ENCODE measurements at places on chromosomes 4 and X.

- DNase-seq: no peak
These were observed 57.8 kb downstream of the SPATA4 start for GRCh38 chr4:176137631-176138030.

GRCh38 chr4:123083646-123084045 is 161.2 kb upstream of the NUDT6 start:
- no peak for DNase-seq

DNA sequence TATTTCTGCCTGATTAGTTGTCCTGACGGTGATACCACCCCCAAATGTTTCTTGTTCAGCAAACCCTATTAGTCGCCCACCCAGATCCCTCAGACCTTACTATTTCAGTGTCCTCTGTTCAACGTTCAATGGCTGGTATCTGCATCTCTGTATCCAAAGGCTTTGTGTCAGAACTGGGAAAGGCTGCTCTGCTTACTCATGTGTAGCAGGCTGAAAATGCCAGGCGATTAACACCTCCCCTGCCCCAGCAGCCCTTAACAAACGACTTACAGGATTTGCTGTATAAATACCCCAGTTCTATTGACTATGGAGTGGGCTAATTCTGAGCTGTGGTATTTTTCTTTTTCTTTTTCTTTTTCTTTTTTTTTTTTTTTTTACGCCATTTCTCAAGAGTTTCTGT is 415.0 kb downstream of the ZNF674 start:
- DNase-seq: no peak

- no peak for DNase-seq
These were observed 408 bp downstream of the TET2 start for GRCh38 chr4:105147016-105147552.

GRCh38 chr4:53682196-53682595 is 90.9 kb upstream of the LNX1 start:
- DNase-seq: no peak

Data from activated naive CD4-positive, alpha-beta T cell treated with anti-CD3 and anti-CD28 coated beads, Interleukin-2, amount 50 U/mL, for 16 hours (primary cell).